NCI-H748 treated with DMSO at 0.1 percent for 48 hours (cell line): ENCODE measurements at places on chromosomes 1 and 21.

- DNase-seq: no peak
These were observed 16.3 kb upstream of the MTARC1 start for GRCh38 chr1:220770245-220770913.

DNA sequence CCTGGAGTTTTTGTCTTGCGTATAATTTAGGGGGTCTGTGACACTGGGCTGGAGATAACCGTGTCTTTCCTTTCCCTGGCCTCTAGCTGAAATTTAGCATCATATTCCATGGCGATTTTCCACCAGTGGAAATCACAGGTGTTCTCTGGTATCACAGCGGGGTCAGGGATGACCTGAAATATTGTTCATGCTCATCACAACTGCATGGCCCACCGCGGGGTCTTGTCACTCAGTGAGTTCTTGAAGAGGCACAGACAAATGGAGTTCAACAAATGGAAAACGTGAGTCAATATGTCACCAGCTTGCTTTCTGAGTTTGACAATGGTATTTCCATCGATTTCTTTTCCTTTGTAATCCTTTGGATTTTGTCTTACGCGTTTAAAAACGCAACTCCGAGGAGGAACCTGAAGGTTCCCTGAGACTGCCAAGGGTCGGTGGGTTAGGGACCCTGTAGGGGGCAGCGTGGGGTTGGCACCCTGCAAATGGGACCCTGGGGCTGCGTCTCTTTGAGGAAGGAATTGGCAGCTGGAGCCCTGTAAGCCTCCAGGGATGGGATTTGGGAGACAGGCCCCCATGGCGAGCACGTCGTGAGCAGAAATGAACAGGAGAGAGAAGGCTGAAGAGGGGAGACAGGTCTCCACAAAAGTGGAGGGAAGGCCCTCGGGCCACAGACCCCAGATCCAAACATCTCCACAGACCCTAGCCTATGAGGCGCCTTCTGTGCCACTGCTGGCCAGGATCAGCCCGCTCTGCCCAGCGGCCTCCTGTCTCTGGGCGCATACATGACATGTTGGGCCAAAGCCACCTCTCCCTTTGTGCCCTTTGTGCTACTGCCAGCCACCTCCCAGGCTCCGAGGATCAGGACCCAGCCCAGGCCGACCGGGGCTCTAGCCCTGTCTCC is 32.1 kb upstream of the RUNX3 start:
- no peak for DNase-seq

DNA sequence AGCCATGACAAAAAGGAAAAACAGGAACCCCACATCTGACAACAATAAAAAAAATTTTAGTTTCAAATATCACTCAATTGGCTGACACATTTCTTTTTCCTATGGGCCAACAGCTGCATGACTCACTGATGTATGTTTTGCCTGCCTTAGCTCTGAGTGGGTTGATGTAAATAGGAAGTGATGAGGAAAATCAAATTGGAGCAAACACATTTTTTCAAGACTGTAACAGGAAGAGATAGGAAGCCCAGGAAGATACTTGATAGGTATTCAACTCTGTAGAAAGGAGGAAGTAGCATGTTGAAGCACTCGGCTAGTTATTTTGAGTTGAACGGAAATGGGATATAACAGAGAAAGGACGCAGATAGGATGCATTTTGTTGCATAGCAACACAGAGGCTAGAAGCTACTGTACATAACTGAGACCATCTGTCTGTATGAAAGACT is 168.0 kb upstream of the NR5A2 start:
- peak; percentile 27 for DNase-seq

GRCh38 chr1:184380468-184380867 is 6.4 kb upstream of the C1orf21 start:
- DNase-seq: no peak

GRCh38 chr1:239997515-239998311 is 94.0 kb upstream of the FMN2 start:
- no peak for DNase-seq

- no peak for DNase-seq
These were observed 9.3 kb downstream of the SLC35E2B start for GRCh38 chr1:1683104-1683905.

GRCh38 chr1:156487862-156488261 is 12.7 kb downstream of the MEF2D start:
- DNase-seq: no peak

- no peak for DNase-seq
These were observed 15.1 kb downstream of the NFYC start for GRCh38 chr1:40706626-40707025.

GRCh38 chr1:194517567-194517966 is 1331.2 kb upstream of the B3GALT2 start:
- no peak for DNase-seq

DNA sequence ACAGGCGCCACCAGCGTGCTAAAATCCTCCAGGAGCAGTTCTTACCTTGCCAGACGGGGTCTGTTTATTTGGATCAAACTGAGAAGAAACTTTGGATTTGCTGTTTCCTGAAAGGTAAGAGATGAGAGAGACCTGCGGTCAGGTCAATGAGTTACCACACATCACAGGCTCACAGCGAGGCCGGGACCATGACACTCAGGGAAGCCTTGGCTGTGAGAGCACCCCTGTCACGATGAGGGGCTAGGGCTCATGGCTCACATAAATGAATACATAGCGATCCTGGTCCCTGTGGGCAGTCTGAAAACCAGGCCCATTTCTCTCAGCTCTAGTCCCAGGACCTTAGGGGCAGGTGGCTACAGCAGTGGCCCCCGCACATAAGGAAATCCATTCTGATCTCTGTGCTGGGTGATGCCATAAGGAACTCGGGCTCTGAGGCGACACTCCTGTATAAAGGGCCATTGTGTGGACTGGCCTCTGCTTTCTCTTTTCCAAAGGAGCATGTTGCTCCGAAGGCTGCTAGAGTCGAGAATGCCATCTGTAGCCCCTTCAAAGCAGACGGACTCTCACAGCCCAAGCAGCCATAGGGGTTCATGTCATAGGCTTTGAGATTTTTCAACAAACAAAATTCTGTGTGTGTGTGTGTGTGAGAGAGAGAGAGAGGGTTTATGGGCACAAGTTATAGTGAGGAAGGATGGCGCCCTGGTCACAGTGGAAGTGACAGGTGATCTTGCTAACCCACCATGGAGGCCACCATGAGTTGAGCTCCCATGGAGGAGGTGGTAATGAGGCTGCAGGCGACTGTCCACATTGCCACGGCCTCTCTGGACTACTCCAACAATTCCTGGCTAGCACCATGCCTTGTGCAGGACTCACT is 9.0 kb upstream of the SRM start:
- no peak for DNase-seq

- no peak for DNase-seq
These were observed 19.1 kb upstream of the HMGCS2 start for GRCh38 chr1:119787776-119788175.

GRCh38 chr1:75710832-75711231 is 13.7 kb upstream of the ACADM start:
- no peak for DNase-seq

- no peak for DNase-seq
These were observed 23.6 kb downstream of the XCL2 start for GRCh38 chr1:168520052-168520751.

DNA sequence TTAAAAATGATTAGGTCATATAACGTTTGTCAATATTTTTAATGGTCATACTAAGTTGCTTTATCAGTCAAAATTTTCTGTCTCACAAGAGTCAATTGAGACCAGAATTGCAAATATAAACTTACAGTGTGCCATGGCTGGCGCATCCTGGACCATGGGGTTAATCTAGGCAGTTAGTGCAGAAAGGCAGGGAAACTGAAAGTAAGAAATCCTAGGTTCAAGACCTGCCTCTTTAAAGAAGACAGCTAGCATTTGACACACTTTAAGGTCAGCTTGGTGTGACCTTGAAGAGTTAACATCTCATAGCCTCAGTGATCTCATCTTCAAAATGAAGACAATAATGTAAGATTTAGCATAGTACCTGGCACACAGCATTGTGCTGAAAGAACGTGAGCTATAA is 210.0 kb upstream of the DAB1 start:
- DNase-seq: no peak

DNA sequence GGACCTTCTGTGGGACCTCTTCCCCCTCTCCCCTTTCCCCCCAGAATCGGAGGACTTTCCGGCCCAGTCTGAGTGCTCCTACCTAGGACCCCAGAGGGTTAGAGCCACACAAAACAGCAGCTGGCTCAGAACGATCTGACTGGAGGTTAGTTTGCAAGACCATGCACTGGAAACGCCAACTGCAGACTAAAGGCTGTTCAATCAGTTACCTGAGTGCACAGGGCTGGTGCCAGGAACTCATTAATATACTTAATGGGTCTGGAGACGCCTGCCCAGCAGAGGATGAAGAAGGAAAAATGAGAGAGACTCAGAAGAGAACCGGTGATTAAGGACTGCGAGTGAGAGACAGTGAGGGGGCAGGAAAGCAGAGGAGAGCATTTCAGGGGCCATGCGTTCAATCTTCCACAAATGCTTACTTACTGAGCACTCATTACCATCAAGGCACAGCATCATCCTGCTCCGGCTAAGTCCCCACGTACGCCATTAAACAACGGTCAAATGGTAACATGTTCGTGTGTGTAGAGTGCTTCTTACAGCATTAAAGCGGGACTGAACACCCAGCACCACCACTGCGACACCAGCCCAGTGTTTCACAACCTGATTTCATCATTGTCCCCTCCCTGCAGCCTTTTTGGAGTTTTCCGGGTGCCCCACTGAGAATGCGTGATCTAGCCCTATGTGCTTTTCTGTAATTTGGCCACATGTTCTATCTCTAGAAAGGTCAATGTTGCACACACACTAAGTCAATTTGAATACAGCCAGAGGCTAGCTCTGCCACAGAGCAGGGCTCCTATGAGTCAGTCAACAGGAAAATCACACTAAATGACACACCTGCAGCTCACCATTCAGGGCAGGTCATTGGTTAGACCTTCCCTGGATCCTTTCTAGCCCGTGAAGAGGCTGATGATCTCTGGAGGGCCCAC is 7.6 kb downstream of the ENO1 start:
- no peak for DNase-seq

GRCh38 chr21:45615145-45615711 is 28.3 kb upstream of the PCBP3 start:
- peak; percentile 7 for DNase-seq

GRCh38 chr1:209844695-209845407 is 17.1 kb downstream of the UTP25 start:
- no peak for DNase-seq

GRCh38 chr1:25819491-25820246 is at the start of gene MTFR1L:
MTFR1L (plus strand) TSS chr1:25819954; CDS start chr1:25823105, 3,151 bp downstream.
- DNase-seq: peak; percentile 64

DNA sequence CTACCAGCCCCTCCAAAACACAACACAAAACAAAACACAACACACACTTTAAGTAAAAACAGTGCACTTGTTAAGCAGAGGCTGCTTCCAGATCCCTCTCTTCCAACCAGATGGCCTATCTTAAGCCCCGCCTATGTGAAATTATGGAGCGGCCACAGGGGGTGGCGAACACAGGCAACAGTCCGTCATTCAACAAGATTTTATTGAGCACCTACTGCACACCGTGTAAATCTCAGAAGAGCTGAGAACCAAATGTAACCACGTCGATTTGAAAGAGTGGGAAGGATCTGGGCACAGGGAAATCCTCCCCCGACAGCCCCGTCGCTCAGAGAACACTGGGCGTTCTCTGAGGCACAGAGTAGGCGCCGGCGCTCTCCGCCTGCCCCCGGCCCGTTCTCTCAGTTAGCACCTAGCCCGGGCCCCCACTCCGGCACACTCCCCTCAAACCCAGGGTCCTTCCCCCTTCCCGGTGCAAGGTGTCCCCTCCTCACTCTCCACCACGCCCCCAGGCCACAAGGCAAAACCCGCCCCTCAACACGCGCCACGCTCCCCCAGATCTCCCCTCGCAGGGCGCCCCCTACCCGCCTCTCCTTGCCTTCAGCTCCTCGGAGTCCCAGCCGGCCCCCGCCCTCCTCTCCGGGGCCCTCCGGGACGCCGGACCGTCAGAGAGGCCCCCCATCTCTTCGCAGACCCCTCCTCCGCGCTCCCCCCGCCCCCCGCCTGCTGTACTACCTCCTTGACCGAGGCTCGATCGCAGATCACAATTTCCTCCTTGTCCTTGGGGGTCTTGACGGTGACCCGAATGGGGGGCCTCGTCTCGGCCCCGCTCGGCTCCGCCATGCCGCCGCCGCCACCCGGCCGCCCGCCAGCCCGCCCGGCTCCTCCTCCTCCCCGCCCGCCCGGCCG is 483 bp downstream of the UBQLN4 start:
- peak; percentile 31 for DNase-seq

DNA sequence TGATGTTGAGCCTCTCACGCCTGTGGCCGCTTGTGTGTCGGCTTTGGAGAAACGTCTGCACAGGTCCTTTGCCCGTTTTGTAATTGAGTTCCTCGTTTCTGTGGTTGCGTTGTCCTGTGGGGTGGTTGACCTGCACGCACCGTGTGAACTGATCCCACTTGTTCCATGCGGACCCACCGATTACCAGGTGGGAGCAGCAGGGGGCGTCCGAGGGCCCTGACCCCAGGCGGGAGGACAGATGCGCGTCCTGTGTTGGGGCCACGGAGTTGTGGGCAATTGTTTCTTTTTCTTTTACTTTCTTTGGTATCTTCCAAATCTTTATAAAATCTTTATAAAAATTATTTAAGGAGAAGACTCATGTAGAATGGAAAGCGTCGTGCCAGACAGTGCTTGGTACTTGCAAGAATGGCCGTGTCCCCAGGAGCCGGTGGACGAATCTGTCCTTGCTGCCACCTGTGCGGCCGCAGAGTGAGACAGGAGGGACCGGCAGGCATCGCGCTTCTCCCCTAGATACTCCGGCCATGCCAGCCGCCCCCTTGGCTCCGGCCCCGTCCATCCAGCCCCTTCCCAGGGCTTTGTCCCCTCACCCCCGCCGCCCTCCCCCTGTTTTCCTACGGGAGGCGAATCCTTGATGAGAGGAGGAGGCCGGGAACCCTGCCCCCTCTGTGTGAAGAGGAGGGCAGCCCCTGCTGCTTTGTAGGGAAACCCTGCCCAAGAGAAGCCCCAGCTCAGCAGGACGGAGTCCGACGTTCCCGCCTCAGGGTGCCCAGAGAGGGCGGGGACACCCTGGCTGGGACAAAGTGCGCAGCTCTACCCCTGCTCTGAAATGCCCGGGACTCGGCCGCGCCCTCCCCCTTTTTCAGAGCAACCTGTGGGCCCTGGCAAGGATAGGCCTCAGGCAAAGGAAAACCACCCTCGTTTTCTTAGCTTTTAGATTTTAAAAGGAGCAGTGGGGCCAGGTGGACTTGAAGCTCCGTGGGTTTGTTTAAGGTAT is 41.7 kb downstream of the PRKCZ start:
- DNase-seq: no peak
